ENCODE measurements at places on chromosomes 12 and 14.

DNA sequence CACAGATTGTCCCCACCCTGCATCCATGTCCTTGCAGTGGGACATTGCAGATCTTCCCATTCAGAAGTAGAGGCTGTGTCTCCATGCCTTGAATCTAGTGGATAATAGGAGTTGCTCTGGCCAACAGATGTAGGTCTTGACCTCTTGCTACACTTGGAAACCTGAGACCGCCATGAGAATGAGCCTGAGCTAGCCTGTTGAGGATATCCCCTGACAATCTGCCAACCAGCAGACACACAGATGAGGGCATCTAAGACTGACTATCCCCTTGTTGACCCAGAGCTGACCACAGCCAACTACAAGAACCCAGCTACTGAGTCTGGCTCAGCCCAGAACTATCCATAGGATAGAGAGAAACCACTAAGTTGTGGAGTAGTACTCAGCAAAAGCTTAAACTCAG lies 161.1 kb upstream of the NOS1 start:
- no peak for DNase-seq

DNA sequence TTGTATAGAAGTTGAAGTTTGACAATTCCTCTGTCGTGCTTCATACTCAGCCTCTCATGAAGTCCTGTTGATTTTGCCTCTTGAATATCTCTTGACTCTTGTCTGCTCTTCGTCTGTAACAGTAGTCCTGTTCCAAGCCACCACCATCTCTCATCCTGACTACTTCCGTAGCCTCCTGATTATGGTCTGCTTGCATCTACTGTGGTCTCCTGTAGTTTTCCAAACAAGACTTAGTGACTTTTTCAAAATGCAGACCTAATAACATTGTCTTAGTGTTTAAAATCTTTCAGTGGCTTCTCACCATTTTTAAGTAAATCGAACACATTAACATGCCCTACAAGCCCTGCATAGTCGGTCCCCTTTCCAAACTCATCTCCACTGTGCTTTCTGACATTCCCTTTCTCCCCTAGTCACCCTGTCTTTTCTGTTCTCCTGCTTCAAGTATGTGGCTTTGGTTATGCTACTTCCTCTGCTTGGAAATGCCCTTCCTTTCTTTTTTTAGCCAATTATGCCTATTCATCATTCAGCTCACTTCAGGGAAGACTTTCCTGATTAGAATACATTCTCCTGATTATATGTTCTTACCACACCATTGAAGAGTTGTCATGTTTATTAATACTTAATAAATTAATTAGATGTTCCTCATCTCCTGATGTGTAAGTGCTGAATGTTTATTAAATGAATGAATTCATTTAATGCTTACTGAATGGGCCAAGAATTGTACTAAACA lies 2.0 kb downstream of the SCYL2 start:
- no peak for DNase-seq

- DNase-seq = no peak
These were observed 93.6 kb downstream of the STAB2 start for GRCh38 chr12:103680591-103681141.

- DNase-seq = peak; percentile 27
These were observed 40.5 kb downstream of the PSMA6 start for GRCh38 chr14:35332517-35333263.

GRCh38 chr12:66242311-66242710 lies 53.3 kb downstream of the IRAK3 start:
- no peak for DNase-seq

- DNase-seq = no peak
These were observed 192.1 kb downstream of the VRK1 start for GRCh38 chr14:96989306-96989705.

Data from activated effector memory CD4-positive, alpha-beta T cell treated with Interleukin-2 at 50 U/mL for 16 hours (primary cell).